ENCODE measurements at places on chromosomes 12 and 14. TPM values are rescaled to one million over a fixed set of nuclear protein-coding genes. Genes with fewer than 3 reads are reported as not detected.

- no peaks in the 10 kb centered on the region for H3K36me3 ChIP-seq
- no peak overlapping the region for H3K27ac ChIP-seq
- no peak overlapping the region for H3K4me3 ChIP-seq
- no peak for DNase-seq
Observed at GRCh38 chr12:26808766-26809476, 24.1 kb downstream of the ITPR2 start.

GRCh38 chr12:15320881-15321280 is 1.4 kb upstream of the PTPRO start:
- peaks cover 8% of the 10 kb centered on the region for H3K4me1 ChIP-seq
- no peak for DNase-seq
- H3K36me3 ChIP-seq, result no peaks in the 10 kb centered on the region

GRCh38 chr14:103501041-103501870 is 21.4 kb downstream of the CKB start:
- H3K4me3 ChIP-seq, result no peak overlapping the region
- peak overlapping the region; percentile 3 for H3K27ac ChIP-seq
- peaks cover 67% of the 10 kb centered on the region for H3K36me3 ChIP-seq
- H3K4me1 ChIP-seq, result peaks cover 7% of the 10 kb centered on the region
- no peaks in the 10 kb centered on the region for H3K27me3 ChIP-seq
- DNase-seq, result no peak

- H3K4me3 ChIP-seq, result no peak overlapping the region
- no peaks in the 10 kb centered on the region for H3K36me3 ChIP-seq
- no peaks in the 10 kb centered on the region for H3K27me3 ChIP-seq
- DNase-seq, result no peak
- no peak overlapping the region for H3K27ac ChIP-seq
Observed at GRCh38 chr12:15186597-15186996, 34.6 kb downstream of the RERG start.

DNA sequence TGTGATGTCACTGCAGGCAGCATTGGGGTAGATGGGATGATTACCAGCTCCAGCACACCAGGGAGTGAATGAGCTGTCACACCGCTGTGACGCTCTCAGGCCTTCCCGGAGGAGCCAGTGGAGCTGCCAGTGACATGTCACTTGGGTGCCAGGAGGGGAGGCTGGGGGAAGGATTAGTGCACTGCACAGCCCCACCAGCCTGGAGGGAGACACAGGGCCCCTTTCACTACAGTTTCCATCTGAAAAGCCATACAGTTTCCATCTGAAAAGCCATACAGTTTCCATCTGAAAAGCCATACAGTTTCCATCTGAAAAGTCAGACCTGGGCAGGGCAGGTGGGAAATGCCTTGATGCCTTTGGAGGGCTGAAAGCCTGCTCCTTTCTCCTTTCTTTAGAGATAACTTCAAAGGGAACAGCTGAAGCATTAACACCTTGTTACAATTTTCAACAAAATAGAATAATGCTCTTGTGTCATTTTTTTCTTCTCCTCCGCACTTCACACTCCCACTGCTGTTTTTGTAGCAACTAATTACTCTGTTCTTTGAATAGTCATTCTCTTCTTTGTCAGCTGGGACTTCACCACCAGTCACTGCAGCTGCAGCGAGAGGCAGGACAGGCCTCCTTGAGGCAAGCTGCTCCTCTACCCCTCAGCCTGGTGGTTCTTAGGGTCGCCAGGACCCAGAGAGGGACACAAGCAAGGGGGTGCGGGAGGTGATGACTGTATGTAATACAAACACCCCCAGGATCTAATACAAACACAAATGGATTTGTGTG is 256.9 kb upstream of the RGS6 start:
- H3K36me3 ChIP-seq, result peaks cover 28% of the 10 kb centered on the region
- H3K27ac ChIP-seq, result no peak overlapping the region
- H3K4me3 ChIP-seq, result no peak overlapping the region
- no peaks in the 10 kb centered on the region for H3K27me3 ChIP-seq
- H3K4me1 ChIP-seq, result no peaks in the 10 kb centered on the region
- no peak for DNase-seq

GRCh38 chr12:32467959-32468863 is 68.9 kb downstream of the FGD4 start:
- no peak overlapping the region for H3K4me3 ChIP-seq
- DNase-seq, result no peak
- H3K27me3 ChIP-seq, result no peaks in the 10 kb centered on the region
- H3K27ac ChIP-seq, result no peak overlapping the region

DNA sequence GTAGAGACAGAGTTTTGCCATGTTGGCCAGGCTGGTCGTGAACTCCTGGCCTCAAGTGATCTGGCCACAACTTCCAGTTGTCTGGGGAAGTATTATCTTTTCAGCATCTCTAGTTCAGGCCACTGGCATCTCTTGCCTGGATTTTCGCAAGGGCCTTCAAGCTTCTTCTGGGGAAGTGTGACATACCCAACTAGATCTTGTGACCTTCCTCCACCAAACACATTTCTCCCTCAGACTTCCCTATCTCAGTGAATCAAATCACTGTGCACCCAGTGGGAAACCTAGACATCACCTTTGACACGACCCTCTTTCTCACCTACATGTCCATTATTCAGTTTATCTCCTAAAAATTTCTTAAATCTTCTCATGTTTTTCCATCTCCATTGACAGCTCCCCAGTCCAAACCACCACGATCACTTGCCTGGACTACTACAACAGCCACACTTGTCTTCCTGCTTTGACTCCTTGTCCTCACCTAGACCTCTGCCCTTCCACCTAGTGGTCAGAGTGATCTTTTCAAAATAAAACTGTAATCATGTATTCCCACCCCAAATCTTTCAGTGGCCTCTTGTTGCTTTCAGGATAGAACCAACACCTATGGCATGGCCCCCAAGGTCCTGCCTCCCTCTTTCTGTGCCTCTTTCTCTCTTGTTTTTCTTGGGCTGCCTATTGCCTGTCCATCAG is 3.3 kb downstream of the EEF1AKMT3 start:
- DNase-seq, result no peak
- H3K27me3 ChIP-seq, result no peaks in the 10 kb centered on the region
- H3K4me3 ChIP-seq, result no peak overlapping the region
- no peak overlapping the region for H3K27ac ChIP-seq
- peaks cover 50% of the 10 kb centered on the region for H3K4me1 ChIP-seq

DNA sequence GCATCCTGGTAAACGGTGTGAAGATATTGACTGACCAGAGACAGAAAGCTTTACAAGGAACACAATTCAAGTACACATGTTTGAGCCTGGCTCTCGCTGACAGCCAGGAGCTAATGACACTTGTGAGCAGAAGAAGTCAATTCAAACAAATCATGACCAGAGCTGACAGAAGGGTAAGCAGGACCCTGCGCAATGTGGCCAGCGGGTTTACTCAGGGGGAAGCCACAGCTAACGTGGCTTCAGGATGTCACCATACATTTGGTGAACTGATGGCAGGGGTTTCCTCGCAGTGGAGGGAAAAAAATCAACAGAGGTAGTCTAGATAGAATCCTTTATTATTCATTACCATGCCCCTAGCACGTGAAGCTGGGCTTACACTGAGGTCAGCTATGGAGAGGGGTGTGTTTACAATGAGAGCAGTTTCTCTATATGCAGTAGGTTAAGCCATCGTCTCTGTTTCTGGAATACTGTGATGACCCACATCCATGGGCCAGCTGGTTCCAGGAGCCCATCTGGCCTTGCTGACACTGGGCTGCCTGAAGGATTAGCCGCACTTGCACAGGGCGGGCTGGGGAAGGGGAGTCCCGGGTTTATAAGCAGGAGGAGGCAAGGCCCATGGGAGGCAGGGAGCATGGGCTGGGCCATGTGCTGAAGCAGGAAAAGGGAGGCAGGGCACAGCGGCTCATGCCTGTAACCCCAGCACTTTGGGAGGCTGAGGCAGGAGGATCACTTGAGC is 198.2 kb upstream of the PRMT8 start:
- no peak overlapping the region for H3K4me3 ChIP-seq
- no peak for DNase-seq
- H3K27ac ChIP-seq, result no peak overlapping the region
- no peaks in the 10 kb centered on the region for H3K36me3 ChIP-seq
- H3K4me1 ChIP-seq, result no peaks in the 10 kb centered on the region
- no peaks in the 10 kb centered on the region for H3K27me3 ChIP-seq

AMN gene
- 2.8 TPM for total RNA-seq

RASSF9 gene
- not detected for total RNA-seq

MUCL1 gene
- not detected for total RNA-seq

PLEKHA5 gene
- 4.5 TPM for total RNA-seq

RHOJ gene
- not detected for total RNA-seq
